ENCODE measurements at places on chromosomes 5 and 9. TPM values are rescaled to one million over a fixed set of nuclear protein-coding genes. Genes with fewer than 3 reads are reported as not detected.

GRCh38 chr9:133029994-133030316, 842 bp upstream of the GTF3C5 start:
- no peaks in the 10 kb centered on the region for H3K36me3 ChIP-seq
- no peaks in the 10 kb centered on the region for H3K4me1 ChIP-seq
- no peak for DNase-seq

- no peaks in the 10 kb centered on the region for H3K4me1 ChIP-seq
- no peaks in the 10 kb centered on the region for H3K27me3 ChIP-seq
- no peak for DNase-seq
Measured at GRCh38 chr5:38601133-38601862, 44.9 kb upstream of the LIFR start.

The CDH9 gene
- not detected for total RNA-seq

- DNase-seq = no peak
- H3K4me1 ChIP-seq = no peaks in the 10 kb centered on the region
- peaks cover 5% of the 10 kb centered on the region for H3K27me3 ChIP-seq
- H3K27ac ChIP-seq = no peak overlapping the region
Measured at GRCh38 chr9:126692041-126692758, 78.5 kb downstream of the LMX1B start.

Data from right atrium auricular region (tissue), 2 donors.